ENCODE measurements at places on chromosomes 13 and 19.

- no peak for DNase-seq
Measured at GRCh38 chr19:35554076-35554475, 8.7 kb downstream of the TMEM147 start.

DNA sequence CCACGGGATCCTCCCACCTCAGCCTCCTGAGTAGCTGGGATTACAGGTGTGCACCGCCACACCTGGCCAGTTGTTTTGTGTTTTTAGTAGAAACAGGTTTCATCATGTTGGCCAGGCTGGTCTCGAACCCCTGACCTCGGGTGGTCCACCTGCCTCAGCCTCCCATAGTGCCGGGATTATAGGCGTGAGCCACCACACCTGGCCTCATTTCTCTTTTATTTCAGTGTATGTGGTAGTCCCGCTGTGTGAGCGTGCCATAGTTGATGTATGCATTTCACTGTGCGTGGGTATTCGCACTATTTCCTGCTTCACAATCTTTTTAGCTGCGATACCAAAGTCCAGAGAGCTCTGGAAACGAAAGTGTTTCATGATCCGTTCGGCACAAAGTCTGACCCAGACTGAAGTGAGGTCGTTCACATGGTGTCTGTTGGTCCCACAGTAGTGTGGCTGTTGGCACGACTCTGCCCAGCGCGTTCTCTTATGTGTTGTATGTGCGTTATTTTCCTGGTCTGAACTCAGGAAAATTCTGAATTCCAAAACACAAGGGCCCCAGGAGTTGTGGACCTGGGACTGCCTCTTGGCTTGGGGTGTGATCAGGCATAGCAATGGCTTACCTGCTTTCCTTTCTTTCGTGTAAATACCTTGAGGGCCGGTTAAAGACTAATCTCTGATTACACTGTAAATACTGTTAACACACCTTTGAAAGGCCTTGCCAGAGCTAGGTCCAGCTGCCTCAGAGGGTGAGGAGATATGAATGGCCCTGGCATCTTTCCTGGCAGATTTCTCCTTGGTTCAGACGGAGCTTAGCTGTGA lies 8.6 kb downstream of the EPN1 start:
- no peak for DNase-seq

- no peak for DNase-seq
Measured at GRCh38 chr19:8001651-8001994, 3.8 kb downstream of the ELAVL1 start.

DNA sequence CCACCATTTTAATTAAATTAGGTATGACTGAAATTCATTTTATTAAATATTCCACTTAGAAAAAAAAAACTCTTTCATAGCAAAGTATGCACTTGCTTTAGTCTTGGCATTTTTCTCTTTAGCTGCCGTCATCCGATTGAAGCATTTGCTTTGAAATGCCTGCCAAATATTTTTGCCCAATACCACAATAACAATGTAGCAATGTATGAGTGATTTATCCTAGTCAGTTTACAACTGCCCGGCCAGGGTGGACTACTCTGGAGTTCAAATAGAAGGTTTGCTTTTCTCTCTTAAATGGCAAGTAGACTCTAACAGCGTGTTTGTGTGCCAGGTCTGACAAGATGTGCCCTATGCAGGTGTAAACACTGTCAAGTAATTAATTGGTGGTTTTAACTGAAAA lies 675.3 kb upstream of the SGCG start:
- no peak for DNase-seq

GRCh38 chr13:49980266-49980665 lies 16.6 kb upstream of the TRIM13 start:
- no peak for DNase-seq

DNA sequence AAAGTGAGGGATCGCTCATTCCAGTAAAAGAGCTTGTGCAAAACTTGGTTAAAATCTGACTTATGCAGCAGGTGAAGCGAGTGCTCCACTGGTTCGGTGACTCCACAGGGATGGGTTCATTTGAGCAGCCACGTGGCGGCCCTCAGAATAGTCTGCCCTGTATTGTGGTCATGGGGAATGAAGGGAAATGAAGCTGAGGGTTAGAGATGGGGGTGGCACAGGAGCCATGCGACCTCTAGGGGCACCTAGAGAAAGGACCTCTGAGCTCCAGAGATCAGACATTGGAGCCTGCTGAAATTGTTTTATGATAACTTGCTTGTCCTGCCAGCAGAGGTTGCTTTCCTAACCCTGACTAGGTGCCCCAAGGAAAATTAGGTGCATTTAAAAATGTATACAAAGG lies 26.6 kb downstream of the CBY2 start:
- no peak for DNase-seq

DNA sequence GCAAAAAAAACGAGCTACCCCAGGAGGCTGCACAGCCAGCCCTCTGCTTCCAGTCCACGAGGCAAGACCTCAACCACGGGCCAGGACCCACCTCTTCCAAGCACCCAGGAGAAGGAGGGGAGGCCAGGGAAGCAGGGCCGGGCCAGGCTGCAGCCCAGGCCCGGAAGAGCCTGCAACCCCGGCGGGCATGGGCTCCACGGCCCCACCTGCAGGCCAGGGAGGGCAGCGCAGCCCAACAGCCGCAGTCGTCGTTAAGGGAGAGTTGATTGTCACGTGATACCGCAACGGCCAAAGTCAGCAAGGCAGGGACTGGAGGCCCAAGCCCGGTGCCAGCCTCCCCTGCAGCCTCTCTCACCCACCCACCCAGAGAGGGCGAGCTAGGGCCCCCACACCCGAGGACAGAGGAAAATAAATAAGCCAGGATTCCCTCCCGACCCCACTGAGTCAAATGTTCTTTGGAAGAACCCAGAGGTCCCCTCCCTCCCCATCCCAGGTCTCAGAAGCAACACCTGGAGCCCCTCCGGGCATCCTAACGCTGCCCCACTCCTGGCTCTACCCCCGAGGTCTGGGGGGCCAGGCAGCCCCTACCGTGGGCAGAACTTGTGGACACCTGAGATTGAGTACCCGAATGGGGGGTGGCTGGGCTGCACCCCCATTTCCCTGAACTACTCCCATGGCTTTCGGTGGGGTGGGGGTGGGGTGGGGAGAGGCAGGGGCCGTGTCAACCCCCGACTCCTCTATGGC lies 5.2 kb upstream of the REXO1 start:
- DNase-seq: peak; percentile 43

DNA sequence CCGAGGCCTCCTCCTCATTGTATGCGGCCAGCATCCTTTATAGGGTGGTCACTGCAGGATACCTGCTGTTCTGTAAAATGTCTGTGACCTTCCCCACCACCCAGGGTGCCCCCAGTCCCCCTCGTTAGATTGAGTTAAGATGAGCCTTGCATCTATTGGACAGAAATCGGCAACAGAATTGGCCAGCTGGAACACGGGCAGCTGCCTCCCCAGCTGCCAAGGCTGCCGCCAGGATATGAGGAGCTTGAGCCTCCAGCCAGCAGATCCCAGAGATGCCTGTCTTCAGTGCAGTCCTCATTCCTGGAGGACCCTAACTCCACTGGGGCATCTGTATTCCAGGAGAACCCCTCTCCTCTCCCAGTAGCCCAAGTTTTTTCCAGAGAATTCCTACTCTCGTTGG lies 463.0 kb downstream of the TSHZ3 start:
- no peak for DNase-seq

- peak; percentile 14 for DNase-seq
Measured at GRCh38 chr13:98994896-98995295, 17.0 kb upstream of the DOCK9 start.

DNA sequence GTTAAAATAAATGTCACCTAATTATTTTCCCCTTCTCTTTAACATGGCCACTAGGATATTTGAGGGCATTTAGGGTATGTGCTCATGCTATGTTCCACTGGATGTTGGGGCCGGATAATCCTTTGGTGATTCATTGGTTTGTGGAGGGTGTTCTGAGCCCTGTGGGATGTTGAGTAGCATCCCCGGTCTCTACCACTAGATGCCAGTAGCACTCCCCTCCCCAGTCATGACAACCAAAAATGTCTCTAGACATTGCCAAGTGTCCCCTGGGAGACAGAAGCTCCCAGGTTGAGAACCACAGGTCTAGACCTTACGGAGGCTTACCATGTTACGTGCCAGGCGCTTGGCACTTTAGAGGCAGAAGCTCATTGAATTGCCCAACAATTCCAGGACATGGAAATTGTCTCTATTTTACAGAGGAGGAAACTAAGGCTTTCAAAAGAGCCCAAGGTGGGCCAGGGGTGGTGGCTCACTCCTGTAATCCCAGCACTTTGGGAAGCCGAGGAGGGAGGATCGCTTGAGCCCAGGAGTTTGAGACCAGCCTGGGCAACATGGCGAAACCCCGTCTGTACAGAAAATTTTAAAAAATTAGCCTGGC lies 14.1 kb downstream of the SHANK1 start:
- peak; percentile 12 for DNase-seq

GRCh38 chr19:5244351-5244750 lies 96.3 kb downstream of the PTPRS start:
- no peak for DNase-seq

DNA sequence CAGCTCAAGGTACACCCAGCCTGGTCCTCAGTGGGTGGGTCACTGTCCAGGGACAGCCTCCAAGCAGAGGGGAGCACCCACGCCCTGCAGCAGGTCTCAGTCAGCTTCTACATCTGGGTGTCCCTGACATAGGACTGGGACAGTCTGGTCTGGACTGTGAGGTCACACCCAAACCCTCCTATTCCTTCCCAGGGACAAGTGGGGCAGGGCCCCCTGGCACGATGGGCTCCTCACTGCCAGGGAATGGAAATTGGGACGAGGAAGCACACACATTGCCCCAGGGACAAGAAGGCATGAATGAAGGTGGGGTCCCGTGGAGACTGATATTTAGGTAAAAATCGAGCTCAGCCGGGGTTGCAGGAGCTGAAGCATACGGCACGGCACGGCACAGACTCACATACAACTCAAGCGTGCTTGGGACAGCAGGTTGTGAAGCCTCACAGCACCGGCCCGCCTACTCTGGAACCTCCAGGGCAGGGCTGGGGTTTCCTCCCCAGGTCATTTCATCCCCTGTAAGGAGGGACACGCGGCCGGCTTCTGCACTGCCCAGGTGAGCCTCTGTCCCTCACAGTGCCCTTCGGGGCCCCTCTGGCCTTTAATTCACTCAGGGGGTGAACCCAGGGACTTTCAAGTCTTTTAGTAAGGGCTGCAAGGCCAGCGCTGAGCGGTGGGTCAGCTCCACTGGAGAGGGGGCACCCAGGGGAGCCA lies 3.5 kb downstream of the PNMA8B start:
- DNase-seq: no peak

- DNase-seq: no peak
Measured at GRCh38 chr13:95155093-95155492, 146.2 kb downstream of the ABCC4 start.

GRCh38 chr13:39401756-39402155 lies 201.2 kb downstream of the LHFPL6 start:
- DNase-seq: no peak

DNA sequence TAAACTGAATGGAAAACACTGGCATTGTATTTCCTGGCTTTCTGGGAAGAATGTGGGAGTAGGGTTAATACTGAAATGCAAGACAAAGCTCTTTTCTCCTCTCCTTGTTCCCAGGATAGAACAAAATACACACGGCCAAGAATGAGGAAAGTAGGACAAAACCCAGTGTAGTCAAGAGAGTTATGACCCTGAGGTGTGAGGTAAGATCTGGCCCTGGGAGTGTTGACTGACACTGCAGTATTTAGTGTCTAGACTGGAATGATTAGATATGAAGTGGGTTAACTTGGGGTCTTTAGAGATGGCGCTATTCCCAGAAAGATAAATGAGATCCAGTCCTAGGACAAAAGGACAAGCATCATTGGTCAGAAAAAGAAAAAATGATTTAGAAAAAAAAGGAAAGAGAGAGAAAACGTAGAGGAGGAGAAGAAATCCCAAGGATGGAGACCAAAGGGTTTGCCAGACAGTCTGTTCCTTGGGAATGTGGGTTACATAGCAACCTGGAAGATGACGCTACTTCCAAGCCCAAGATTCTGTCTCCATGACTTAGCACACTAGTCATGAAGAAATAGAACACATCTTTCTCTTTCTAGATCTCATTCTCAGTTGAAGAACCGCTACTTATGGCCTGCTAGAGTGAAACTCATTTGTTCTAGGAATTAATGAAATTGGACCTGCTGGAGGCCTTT lies 543.6 kb upstream of the GPC6 start:
- DNase-seq: no peak

DNA sequence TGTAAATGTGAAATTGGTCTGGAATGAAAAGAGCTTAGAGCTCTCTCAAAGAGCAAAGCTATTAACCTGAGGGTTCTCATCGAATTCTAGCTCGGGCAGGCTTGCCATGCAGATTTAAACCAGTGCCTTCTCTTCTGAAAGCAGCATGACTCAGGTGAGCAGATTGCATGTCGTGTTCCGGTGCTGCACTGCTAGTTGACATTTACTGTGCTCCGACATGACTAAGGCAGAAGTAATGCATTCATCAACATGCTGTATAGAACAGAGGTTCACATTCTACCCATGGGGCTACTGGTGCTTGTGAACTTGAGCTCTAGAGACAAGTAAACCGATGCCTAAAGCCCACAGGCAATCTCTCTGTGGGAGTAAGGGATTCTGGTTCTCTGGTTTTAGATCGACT lies 947.7 kb downstream of the EFNB2 start:
- DNase-seq: no peak

DNA sequence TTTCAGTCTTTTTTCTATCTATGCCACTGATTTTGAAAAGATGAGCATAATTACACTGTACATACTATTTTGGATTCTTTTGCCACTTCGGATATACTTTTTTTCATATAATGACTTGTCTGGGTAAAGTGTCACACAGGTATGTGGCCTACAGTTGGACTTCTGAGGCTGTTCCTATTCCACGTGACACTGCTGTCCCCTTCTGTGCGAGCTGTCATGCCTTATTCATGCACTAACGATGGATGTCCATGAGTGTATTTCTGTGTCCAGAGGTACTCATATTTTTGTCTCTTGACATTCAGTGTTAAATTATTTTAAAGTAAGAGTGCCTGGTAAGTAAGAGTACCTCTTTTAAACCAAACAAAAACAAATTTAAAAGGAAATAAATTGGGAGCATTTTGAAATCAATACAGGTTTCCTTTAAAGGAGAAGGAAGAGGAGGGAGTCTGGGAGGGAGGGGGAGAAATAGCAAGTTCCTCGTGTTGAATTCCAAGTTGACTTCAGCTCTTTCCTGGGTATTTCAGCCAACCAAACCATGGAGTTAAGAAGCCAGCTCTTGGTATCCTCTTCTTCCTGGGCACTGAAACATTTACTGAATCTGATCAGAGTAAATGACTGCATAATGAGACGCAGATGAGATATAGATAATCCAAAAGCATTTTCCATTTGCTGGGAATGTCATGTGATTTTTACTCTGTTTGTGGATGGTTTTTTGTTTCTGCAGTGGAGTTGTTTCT lies 61.3 kb downstream of the TNFRSF19 start:
- no peak for DNase-seq
